ENCODE measurements at places on chromosomes 16 and 17.

DNA sequence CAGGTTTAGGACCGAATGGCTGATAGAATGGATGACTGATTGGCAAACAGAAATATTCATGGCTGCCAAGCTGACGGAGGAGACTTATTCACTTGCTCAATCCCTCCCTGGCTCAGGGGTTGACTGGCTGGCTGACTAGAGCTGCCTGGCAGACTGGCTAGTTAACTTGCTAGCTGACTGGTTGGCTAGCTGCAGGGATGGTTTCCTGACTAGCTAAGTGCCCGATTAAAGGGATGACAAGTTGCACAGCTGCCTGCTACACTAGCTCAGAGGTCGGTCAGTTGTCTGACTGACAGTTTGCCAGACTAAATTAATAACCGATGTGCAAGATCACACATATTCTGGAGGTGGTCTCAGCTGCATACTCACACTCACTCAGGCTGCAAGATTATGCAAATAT is 1208.4 kb upstream of the CDH8 start:
- no peak for DNase-seq

- no peak for DNase-seq
Observed at GRCh38 chr17:33802349-33803198, 452.5 kb upstream of the CCL2 start.

DNA sequence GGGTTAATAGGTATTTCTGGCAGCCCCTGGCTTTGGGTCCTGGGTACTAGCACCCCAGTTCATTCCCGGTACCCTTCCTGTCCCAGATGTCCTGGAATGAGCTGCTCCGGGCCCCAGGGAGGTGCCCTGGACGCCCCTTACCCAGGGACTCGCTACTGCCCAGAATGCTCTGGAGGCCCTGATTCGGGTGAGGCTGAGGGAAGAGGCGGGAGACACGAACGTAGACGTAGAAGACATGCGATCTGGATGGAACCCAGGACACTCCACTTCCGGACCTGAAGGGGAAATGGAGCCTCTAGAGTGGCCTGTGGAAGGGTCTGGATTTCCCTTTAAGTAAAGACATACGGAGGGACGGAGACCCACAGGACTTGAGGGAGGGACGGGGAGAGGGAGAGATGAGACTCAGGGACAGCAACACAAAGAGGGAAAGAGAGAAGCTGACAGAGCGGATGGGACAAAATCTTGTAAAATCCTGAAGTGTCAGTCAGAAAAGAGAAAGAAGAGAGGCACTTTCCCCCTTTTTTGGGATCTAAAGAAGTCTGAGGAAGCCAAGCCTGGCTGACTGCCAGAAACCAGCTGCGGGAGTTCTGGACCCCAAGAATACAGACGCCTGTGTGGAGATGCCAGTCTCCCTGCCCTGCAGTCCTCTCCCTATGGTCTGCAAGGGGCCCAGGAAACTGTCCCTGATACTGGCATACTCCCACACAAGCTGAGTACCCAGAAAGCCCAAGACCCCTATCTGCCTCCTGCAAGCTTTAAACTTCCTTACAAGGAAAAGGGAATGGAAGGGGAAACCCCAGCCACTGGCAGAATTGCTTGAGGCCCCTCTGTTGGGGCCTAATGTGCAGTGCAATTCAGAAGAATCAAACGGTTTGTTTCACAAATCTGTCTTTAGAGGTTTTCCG is 1.0 kb upstream of the HOXB13 start:
- no peak for DNase-seq

GRCh38 chr17:8803531-8804420 is 4.6 kb upstream of the MFSD6L start:
- no peak for DNase-seq

- peak; percentile 64 for DNase-seq
Observed at GRCh38 chr16:31354394-31355291, at the start of gene ITGAX. Gene ITGAX (plus strand): TSS chr16:31355176. CDS start chr16:31355255, 79 bp downstream.

- peak; percentile 91 for DNase-seq
Observed at GRCh38 chr17:83199500-83200201, 120.2 kb downstream of the METRNL start.

DNA sequence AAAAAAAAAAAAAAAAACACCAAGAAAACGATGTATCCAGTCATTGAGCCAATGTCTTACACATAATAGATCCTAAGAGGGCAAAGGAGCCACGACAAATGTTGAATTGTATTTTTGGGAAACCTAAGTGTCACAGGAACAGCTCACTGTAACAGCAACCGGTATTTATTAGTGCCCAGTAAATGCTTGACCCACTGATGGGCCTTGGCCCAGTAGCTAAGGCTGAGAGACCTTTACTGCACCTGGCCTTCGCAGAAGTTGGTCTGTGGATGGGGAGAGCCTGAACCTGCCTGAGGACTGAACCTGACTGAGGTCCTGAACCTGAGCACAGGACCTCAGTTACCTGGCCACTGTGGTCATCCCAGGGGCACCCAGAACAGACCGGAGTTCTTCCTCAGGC is 65.0 kb upstream of the TBX2 start:
- no peak for DNase-seq

GRCh38 chr16:64749346-64749745 is 372.5 kb downstream of the CDH11 start:
- no peak for DNase-seq

GRCh38 chr17:42246515-42246914 is 29.7 kb downstream of the STAT5B start:
- DNase-seq = no peak

GRCh38 chr17:32152130-32152529 is 9.8 kb downstream of the RHOT1 start:
- peak; percentile 67 for DNase-seq

DNA sequence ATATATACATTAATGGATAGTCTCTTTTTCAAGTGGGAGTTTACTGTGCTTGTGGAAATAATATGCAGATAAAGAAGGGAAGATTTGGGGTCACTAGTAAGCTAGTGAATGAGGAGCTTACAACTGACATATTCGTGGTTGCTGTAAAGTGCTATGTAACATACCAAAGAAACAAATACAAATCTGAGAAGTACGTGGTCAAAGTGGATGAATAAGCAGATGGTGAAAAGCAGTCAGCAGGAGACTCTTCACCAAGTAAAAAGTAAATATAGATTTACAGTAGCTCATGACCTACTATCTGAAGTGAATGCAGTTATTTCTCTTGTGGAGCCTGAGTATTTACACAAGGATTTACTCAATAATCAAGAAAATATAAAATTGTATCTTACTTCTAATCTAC is 136.6 kb upstream of the ELAC2 start:
- no peak for DNase-seq

DNA sequence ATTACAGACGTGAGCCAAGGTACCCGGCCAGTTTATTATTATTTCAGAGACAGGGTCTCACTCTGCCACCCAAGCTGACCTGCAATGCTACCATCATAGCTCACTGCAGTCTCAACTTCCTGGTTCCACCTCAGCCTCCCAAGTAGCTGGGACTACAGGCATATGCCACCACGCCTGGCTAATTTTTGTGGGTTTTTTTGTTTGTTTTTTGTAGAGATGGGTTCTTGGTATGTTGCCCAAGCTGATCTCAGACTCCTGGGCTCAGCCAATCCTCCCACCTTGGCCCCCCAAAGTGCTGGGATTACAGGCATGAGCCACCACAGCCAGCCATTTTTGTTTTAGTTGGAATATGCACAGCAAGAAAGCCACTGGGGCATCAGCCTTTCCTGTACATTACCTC is 115.7 kb downstream of the MRM1 start:
- no peak for DNase-seq

DNA sequence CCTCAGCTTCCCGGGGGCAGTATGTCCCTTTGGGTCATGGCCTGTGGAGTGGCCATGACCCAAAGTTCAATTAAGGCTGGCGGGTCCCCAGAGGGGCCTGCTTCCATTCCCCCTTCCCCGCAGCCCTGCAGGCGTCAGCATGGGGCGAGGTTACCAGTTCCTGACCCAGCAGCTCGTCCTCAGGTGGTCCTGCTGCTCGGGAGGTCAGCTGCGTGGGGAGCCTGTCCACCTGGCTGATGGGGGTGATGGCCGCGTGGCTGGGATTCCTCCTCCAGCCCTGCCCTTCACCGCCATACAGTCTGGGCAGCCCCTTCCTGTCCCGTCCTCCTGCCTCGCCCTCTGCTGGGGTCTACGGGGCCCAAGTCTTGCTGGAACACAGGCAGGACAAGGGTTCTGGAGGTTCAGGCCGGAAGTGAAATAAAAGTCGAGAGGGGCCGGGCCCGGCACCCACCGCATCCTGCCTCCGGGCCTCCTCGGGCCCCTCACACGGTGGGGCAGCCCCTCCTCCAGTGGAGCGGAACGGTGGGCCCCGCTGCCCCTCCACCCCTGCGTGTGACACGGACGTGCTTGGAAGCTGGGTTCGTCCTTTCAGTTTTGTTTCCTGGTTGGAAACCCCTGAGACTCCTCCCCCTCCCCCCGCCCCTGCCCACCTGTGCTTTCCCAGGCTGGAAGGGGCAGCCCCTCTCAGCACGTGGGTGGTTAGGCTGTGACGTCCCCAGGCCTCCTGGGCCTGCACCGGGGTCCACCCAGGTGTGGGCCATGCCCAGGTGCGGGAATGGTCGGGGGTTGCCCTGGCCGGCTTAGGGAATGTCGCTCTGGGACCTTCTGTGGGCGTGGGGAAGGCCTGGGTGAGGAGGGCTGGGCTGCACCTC is 6.8 kb downstream of the UBALD2 start:
- DNase-seq = no peak

GRCh38 chr16:31718998-31719397 is 154.6 kb upstream of the ZNF267 start:
- DNase-seq = no peak

- DNase-seq = peak; percentile 27
Observed at GRCh38 chr17:31780483-31780882, 78.6 kb downstream of the COPRS start.

DNA sequence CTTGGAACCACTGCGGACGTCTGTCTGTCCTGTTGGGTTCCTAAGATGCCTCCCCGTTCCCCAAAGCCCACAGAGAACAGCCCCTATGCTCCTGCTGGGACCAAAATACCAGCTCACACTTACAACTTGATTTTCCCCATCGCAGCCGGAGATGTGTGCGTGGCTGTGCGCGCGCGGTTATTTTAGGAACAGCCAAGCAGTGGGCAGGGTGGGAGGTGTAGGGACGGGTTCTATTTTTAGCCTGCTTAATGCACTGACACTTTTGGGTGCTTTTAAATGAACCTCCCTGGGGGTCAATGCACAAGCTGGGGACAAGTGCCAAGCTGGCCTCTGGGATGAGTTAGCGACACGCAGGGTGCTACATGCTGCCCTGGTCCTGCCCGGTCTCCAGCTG is 74.1 kb downstream of the KLHDC4 start:
- DNase-seq = no peak

DNA sequence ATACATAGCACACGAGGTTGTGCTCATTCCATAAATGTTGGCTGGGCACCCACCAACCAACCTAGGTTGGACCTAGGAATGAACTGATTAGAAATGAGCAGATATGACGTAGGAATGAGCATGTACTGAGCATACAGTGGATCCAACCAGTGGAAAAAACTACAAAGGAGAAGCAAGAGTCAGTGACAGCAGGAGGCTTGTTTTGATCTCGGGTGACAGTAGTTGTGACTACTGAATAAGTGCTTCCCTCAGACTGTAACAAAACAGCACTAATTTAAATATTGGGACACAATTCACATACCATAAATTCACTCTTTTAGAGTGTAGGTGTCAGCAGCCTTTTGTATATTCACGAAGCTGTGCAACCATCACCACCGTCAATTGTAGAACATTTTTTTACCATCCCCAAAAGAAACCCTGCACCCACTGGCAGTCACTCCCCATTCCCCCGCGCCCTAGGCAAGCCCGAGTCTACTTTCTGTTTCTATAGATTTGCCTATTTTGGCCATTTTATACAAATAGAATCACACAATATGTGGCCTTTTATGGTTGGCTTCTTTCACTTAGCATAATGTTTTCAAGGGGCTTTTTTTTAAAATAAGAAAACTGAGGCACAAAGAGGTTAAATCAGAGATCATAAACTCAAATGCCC is 7.0 kb downstream of the VAC14 start:
- no peak for DNase-seq

DNA sequence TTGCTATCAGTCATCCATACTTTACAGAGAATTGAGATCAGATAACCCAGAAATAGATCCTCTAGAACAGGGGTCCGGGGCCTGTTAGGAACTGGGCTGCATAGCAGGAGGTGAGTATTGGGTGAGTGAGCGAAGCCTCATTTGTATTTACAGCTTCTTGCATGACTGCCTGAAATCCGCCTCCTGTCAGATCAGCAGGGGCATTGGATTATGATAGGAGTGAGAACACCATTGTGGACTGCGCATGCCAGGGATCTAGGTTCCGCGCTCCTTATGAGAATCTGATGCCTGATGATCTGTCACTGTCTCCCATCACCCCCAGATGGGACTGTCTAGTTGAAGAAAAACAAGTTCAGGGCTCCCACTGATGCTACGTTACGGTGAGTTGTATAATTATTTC is 13.0 kb upstream of the SCIMP start:
- no peak for DNase-seq

- no peak for DNase-seq
Observed at GRCh38 chr16:30585022-30585399, 486 bp downstream of the ZNF785 start.

- peak; percentile 97 for DNase-seq
Observed at GRCh38 chr17:46922804-46923635, at the start of gene GOSR2. Gene GOSR2 (plus strand): TSS chr17:46923160. CDS start chr17:46923193, 33 bp downstream.
